Stimulated activated CD8-positive, alpha-beta memory T cell treated with anti-CD3 and anti-CD28 coated beads, Interleukin-4, amount 100 ng/mL, for 48 hours (primary cell): ENCODE measurements at places on chromosomes 12 and 14.

GRCh38 chr14:92785667-92786426 lies 8.3 kb upstream of the GOLGA5 start:
- no peak for DNase-seq

GRCh38 chr12:96265836-96266235 lies 71.7 kb downstream of the ELK3 start:
- DNase-seq = no peak

DNA sequence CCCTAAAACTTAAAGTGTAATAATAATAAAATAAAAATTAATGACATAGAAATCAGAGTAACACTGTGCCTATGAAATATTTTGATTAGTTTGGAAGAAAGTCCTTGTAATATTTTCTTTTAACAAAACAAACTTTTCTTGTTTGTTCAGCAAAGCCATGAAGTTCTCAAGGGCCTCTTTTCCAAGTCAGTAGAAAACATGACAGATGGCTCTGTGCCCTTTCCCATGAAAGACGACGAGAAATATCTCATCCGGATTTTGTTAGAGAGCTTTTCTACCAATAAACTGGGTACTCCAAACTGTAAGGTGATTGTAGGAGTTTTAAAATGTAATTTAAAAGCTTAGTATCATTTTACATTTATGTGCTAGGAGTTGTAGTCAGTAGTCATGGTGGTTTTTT lies 54.5 kb upstream of the ASPG start:
- no peak for DNase-seq

- no peak for DNase-seq
Measured at GRCh38 chr12:42468341-42468821, 121.2 kb downstream of the PRICKLE1 start.

DNA sequence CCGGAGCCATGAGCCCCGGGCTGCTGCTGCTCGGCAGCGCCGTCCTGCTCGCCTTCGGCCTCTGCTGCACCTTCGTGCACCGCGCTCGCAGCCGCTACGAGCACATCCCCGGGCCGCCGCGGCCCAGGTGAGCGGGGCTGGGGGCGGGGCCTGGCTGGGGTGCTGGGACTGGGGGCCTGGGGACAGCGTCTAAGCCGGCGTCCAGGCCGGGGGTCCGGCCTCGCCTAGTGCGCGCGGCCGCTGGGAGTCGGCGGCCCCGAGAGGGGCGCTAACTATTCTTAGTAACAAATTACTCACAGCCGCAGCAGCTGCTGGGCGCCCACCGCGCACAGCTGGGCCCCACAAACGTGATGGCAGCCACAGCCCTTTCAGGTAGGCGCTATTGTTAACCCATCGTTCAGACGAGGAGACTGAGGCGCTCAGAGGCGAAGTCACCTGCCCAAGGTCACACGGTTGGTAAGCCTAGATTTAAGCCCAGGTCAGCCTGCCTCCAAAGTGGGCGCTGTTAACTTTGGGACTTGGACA lies 374 bp downstream of the CYP46A1 start:
- no peak for DNase-seq

DNA sequence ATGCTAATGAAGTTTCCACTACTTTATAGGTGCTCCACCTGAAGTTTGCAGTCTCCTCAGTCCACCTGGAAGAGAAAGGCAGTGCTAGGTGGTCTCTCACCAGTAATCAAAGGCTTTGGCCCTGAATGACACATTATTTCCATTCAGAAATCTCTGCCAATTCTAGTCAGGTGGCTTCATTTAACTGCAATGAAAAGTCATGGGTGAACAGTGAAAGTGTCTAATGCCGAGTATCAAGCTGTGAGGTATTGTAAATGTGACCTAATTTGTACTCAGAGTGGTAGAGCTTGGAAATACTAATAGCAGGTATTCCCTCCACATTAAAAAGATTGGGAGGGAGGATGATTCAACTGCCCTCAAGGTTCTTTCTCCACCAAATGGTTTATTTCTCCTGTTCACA lies 220.9 kb upstream of the LRFN5 start:
- no peak for DNase-seq

DNA sequence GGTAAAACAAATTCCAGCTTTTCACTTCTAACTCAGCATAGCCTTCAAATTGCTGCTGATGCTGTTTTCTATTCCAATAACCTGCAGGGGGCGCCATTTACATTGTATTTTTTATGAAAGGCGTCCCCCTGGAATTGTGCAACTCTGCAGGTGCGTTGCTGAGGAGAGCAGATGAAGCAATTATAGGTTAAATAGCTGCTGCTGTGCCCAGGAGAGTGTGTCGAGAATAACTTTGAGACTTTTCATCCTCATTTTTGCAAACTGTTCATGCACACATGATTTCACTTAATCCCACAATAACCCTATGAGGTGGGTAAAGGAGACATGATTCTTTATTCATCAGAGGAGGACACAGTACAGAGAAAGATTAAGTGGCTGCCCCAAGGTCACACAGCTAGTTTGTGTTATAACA lies 75.7 kb downstream of the MYRFL start:
- peak; percentile 82 for DNase-seq

GRCh38 chr14:95311752-95312151 lies 8.0 kb downstream of the CLMN start:
- DNase-seq = no peak

DNA sequence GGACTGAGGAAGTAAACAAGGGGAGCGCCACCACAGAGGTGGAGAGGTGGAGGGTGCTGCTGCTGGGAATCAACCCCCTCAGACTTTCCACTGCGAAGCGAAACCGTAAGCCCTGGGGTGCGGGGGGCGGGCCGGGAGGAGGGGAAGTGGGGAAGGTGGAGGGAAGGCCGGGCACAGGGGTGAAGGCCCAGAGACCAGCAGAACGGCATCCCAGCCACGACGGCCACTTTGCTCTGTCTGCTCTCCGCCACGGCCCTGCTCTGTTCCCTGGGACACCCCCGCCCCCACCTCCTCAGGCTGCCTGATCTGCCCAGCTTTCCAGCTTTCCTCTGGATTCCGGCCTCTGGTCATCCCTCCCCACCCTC lies at the start of gene LAG3:
TSS of gene LAG3 (plus strand) at position 190 of the 365 bp plus-strand sequence. CDS start 333 bp downstream, outside the sequence.
- peak; percentile 86 for DNase-seq
